Stimulated activated CD4-positive, alpha-beta T cell treated with anti-CD3 and anti-CD28 coated beads, Interleukin-2, amount 100 ng/mL, for 48 hours (primary cell): ENCODE measurements at places on chromosomes 2 and 18.
A peak's percentile ranks its signal among the peaks of the same experiment; 100 is the strongest.

- DNase-seq, result peak; percentile 62
Measured at GRCh38 chr2:191678437-191679100, 633 bp downstream of the NABP1 start.

DNA sequence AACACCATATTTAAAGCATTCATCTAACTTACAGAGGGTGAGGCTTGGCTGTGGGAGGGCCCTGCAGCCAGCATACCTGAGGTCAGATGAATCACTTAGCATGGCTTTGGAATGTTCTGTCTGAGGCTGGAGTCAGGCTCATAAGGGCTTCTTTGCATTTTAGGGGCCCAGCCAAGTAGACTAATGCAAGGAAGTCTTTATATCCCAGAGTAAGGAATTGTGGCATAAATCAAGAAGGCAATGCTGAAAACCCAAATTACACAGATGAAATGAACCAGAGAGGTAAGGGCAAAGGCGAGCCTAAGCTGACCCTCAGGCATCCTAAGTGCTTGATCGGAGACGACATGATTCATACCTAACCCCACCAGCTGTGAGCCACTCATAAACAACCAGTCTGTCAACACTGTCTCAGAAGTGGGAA, 383.6 kb downstream of the DCC start:
- no peak for DNase-seq

- DNase-seq, result no peak
Measured at GRCh38 chr18:10404168-10404567, 50.3 kb upstream of the APCDD1 start.

DNA sequence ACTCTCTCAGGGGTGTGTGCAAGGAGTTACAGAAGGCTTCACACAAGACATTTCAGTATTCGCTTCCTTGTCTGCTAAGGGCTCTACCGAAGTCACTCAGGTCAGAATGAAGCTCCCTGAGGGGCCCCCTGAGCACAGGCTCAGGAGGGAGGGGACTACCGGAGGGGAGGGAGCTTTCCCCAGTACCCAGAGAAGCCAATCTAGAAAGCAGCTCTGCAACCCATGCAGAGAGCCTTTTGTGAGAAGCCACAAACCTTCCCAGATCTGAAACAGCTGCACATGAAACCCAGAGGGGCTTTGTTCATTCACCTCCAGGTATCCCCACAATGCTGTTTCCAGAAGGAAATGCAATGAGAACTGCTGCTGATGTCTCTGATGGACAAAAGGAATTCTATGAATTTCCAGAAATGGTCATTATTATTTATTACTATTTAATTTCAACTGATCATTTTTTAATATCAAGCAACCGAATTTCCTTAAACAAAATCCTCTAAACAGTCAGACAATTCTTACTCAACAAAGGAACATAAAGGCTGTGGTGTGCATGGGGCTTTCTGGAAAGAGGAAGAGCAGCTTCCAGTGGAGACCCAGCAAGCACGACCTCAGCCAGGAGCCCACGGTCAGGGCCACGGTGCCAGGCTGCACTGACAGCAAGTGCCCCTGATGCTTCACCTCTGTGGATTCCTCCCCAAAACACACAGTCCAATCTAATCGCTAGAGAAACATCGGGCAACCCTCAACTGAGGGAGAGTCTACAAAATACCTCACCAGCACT, 42.0 kb downstream of the NDUFA10 start:
- no peak for DNase-seq

GRCh38 chr18:23585897-23586248, 433 bp downstream of the NPC1 start:
- no peak for DNase-seq

GRCh38 chr2:44715671-44716081, 225.8 kb upstream of the SIX3 start:
- DNase-seq, result no peak

GRCh38 chr18:56869189-56869777, 218.1 kb downstream of the WDR7 start:
- no peak for DNase-seq

DNA sequence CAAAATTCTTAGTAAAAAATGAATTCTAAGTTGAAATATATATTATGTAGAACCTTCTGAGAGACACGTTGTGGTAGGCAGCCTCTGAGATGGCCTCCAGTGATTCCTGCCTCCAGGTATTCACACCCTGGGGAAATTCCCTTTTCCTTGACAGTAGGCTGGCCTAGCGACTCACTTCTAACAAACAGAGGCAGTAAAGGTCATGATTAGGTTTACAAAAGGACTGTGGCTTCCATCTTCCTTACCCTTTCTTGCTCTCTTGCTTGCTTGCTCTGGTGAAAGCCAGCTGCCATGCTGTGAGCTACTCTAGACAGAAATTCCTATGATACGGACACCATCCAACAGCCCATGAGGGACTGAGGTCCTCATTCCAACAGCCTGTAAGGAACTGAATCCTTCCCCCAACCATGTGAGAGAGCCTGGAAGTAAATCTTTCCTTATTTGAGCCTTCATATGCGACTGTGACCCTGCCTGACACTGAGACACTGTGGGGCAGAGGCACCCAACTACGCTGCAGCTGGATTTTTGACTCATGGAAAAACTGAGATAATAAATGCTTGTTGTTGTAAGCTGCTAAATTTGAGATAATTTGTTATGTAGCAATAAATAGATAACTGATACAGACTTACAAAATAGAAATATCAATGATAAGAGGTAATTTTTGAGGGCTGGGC, 32.7 kb upstream of the SERTAD2 start:
- no peak for DNase-seq
